ENCODE measurements at places on chromosomes 7 and 10.

GRCh38 chr10:8037199-8037801, 17.2 kb upstream of the GATA3 start:
- DNase-seq: no peak

GRCh38 chr7:1400371-1400770, 58.9 kb downstream of the MICALL2 start:
- DNase-seq: no peak

DNA sequence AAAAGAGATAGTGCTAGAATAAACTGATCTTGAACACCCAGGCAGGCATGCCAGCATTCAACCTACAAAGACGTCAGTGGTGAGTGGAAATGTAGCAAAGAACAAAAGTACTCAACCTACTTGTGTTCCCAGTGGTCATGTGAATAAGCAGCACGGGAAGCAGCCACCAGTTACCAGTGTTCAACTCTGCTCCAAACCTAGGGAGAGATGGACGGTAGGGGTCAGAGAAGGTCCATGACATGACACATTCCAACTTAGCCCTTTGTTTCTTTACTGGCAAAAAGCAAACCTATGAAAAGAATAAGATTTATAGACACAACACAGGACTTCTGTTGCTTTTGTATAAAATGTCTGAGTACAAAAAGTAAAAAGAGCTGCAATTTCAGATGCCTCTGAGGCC, 511.4 kb downstream of the XPNPEP1 start:
- peak; percentile 10 for DNase-seq

GRCh38 chr7:95046494-95047240, 139.3 kb downstream of the PPP1R9A start:
- DNase-seq: peak; percentile 8

DNA sequence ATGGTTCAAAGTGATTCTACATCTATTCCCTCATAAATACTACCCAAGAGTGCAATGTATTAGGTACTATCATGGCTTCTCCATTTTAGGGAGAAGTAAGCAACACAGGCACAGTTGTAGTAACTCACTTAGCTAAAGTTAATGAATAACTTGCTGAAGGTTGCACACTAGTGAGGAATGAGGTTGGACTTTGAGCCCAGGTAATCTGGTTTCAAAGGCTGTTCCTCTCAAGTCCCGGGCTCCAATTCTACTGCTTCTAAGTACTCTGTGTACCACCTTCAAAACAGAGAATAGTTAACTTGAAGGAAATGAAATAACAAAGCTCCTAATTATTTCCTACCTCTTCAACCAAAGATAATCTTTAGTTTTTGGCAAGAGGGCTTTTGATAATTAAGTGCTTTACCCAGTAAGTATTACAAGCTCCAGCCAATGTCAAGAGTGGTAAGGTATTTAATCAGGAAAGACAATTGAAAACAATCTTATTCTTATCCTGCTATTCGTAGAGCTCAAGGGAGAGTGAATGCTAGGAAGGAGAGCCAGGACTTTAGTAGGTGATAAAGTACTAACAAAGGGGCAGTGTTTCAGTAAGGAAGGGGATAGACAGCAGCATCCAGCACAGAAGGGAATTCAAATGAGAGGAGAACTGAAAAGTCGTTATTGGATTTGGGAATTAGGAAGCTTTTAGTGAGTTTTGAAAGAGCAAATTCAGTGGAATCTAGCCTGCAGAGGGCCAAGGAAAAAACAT, 158.2 kb upstream of the PTPRZ1 start:
- DNase-seq: no peak

- DNase-seq: no peak
Observed at GRCh38 chr10:129169115-129169514, 297.9 kb upstream of the MGMT start.

DNA sequence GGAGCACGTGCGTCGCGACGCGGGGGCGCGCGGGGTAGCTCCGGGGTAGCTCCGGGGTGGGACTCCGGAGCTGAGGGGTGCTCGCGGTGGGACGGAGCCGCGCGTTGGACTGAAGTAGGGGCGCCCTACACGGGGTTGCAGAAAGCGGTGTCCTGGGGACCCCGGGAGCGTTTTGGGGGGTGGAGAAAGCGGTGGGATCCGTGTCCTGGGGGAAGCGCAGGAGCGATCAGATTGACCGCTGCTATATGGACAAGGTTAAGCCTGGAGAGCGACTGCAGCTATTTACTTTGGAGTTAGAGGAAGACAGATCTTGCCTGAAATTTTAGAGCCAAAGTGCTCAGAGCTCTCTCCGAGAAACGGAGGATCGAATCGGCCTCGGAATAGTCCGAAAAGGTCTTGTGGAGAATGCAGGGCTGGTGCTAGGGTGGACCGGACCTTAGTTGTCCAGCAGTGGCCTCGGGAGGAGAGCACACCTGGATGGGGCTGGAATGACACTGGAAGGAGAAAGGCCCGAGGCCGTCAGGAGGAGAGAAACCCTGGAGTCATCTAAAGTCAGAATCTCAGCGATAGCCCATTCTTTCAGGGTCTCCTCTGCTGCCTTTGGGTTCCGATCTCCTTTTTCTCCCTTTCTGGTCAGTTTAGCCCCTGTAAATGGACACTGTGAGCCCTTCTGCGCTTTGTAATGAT, 564 bp downstream of the PDSS1 start:
- DNase-seq: no peak

DNA sequence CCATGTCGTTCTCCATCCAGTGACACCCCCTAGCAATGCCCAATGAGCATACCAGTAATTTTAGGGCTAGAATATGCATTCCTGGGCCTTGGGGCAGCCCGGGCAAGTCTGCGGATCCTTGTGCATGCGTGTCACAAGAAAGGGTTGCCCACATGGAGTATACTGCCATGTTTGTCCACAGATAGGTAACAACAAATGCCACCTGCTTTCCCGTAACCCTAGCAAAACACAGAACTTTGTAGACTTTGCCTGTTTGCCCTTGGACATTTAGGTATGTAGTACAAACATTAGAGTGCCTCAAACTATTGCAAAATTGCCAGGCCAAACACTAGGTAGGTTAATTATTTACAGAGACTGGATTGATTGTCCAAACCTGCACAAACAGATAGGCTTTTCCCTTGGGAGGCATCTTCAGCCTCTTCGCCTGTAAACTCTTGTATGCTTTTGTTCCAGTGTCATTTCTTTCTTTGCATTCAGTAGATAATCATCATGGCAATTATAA, 117.0 kb downstream of the ADCY1 start:
- DNase-seq: no peak

- peak; percentile 39 for DNase-seq
Observed at GRCh38 chr7:19621740-19622139, 87.1 kb downstream of the POLR1F start.

- peak; percentile 8 for DNase-seq
Observed at GRCh38 chr7:128963327-128963757, 25.6 kb downstream of the IRF5 start.

- peak; percentile 33 for DNase-seq
Observed at GRCh38 chr7:104231054-104232046, 23.5 kb upstream of the ORC5 start.

DNA sequence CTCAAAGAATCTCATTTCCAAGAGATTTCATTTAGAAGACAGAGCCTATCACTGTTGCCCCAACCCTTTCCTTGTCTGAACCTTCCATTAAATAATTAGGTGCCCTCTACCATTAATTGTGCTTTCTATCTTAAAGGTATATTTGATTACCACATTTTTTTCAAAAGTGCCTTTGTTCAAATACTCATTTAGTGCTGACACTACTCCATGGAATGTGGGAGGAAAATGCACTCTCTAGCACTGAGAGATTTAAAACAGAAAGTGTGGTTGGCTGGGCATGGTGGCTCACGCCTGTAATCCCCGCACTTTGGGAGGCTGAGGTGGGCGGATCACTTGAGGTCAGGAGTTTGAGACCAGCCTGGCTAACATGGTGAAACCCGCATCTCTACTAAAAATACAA, 119.8 kb downstream of the CACNA2D1 start:
- DNase-seq: peak; percentile 45

GRCh38 chr10:117778241-117778640, 235.7 kb downstream of the EMX2 start:
- no peak for DNase-seq
